Head of caudate nucleus (tissue), 42 donors: ENCODE measurements at places on chromosomes 2 and 18.

DNA sequence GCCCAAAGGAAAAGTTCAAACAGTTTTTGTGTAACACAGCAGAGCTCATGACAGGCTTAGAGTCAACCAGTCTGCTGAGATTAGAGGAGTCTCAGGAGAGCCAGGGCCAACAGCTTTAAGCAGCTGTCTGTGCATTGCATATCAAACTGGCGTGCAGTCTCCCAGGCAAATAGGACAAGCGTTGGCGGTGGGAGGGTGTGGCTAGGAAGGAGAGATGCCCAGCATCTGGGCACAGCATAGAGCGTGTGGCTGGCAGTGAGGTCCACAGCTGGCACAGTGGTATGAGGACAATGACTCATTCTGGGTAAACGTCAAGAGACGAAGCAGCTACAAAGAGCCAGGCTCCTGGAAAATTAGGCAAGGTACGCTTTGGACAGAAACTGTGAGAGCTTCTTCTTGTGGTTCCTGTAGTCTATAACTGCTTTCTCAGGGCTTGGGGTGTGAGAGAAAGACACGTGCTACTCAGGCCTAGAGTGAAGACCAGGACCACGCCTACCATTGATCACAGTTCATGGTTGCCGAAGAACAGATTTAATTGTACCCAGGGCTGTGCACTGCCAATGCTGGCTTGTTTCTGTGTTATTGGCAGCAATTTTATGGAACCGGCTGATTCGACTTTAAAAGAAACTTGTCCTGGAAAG, 14.8 kb downstream of the ZAP70 start:
- no peak for DNase-seq

- DNase-seq, result no peak
Measured at GRCh38 chr2:158464426-158465281, 7.9 kb downstream of the PKP4 start.

DNA sequence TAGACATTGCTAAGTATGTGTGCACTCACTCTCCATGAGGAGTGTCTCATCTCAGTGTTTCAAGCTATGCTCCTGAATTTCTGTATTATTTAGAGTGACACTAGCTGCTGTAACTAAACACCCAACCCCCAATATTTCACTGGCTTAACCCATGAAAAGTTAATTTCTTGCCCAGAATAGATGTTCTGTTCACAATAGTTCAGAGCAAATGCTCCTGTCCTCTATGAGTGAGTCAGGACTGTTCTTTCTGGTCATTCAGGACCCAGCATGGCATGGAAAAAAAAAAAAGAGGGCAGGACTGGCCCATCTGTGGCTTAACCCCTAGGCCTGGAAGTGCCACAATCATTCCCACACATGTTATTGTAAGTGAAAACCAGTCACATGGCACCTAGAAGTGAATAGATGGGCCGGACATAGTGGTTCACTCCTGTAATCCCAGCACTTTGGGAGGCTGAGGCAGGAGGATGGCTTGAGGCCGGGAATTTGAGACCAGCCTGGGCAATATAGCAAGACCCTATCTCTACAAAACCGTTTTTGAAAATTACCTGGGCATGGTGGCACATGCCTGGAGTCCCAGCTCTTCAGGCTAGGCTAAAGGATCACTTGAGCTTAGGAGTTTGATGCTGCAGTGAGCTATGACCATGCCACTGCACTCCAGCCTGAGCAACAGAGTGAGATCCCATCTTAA, 663.6 kb downstream of the IRS1 start:
- DNase-seq, result no peak

- DNase-seq, result no peak
Measured at GRCh38 chr2:152376385-152376784, 41.4 kb downstream of the FMNL2 start.
